Stimulated activated memory B cell treated with anti-CD40 and anti-IgM and Interleukin-4, amounts not matched to agents 10 μg/mL and 1 μg/mL and 100 μg/mL, for 72 hours (primary cell): ENCODE measurements at places on chromosomes 2 and 18.

DNA sequence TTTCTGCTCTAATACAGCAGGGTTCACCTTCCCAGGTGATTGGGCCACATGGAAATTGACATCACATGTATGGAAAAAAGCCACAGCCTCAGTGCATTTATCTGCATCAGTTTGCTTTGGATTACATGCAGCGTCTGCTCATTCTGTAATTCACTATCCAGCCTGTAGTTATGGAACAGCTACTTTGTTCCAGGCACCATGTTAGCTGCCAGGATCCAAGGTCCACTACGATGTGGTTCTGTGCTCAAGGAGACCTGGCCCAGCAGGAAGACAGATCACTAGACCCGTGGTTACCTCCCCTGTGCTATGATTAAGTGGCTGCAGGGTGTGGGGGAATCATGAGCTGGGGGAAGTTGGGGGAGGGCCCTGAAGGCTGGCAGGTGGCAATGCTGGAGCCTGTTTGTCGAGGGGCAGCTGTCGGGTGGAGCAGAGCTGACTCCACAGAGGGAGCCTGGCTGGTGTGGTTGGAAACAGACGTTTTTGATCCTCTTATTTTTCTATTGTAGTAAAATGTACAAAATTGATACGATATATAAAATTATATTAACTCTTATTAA lies 58.6 kb downstream of the TSHZ1 start:
- no peak for ATAC-seq

DNA sequence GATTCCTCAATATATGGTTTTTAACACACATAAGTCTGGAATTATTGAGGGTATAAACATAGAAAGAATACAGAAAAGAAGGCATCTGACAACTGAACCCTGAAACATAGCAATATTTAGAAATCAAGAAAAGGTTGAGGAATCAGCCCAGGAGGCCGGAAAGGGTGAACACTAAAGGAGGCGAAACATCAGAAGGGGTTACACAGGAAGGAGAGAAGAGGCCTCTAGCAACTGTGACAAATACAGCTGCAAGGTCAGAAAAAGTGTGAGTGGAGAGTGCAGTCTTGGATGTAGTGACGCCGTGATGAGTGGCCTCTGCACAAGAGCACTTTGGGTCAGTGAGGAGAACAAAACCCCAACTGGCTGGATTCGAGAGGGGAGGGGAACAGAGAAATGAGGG lies 70.7 kb downstream of the SLC9A2 start:
- no peak for ATAC-seq

DNA sequence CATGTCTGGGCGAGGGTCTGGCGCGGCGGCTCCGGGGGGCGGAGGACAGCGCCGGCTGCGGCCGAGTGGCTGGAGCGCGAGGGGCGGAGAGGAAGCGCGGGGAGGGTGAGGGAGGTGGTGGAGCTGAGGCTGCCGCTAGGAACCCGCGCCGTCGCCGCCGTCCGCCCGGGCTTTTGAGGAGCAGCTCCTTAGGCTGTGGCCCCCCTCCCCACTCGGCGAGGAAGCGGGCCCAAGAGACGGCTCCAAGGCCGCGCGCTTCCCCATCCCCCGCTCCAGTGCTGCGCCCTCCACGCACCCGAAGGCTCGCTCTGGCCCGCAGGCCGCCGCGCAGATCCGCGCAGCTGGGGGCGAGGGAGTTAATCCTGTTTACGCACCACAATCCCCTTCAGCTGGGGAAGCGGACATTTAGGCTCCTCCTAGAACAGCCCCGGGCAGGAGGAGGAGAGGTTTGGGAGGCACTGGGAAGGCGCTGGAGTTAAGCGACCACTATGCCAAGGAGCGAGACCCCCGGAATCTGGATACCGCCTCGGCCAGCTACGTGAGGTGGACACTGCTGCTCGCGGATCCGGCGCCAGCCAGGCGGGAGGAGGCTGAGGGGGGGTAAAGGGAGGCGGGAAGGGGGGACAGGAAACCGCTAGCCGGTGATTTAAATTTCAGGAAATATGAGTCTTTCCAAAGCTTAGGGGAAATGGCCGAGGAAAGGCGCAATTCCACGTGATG lies at the start of gene CNRIP1:
CNRIP1 (minus strand) TSS at position 552 of the 720 bp plus-strand sequence; CDS start at position 3, 549 bp downstream.
- ATAC-seq = peak; percentile 58

GRCh38 chr2:160411167-160411566 lies 82.4 kb downstream of the RBMS1 start:
- ATAC-seq = peak; percentile 64

DNA sequence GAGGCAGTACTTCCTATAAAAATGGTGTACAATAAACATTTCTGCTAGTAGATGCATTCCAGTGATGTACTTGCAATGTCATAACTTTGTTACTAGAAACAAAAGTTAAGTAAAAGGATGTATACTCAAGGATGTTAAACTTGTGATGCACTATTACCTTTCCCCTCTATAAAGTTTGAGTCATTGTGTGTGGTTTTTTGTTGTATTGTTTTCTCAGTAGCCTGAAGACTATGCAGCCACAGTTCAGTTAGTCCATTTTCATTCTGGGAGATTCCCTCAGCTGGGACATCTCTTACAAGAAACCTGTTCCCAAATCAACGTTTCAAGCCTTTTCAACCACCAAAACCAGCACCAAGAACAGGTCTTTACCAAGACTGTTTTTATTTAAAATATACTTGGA lies 5.6 kb downstream of the ATP5MC3 start:
- ATAC-seq = no peak

DNA sequence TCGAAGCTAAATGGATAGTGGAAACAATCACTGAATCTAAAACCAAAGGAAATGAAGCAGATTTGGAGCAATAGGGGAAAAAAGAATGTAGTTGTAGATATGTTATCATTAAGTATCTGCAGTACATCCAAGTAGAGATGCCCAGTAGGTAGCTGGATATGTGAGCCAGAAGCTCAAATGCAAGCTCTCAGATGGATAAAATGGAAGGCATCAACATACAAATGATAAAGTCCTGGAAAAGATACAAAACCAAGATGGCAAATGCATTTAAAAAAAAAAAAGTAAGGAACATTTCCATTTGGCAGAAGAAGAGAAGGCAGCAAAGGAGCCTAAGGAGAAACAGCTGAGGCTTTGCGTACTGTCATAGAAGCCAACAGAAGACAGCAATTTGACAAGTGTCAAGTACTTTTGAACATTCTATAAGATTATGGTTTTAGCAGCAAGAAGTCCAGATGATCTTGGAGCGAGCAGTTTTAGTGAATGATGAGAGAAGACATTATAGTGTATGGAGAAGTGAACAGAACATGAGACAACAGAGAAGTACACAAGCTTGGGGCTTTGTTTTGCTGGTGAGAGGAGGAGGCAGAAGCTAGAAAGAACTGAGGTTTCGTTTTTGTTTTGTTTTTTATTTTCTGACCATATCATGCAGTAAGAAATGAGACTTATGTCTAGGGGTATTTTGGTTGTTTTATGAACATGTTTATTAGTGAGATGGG lies 18.3 kb downstream of the ROCK2 start:
- no peak for ATAC-seq

- ATAC-seq = no peak
Measured at GRCh38 chr18:12287684-12288402, 20.2 kb upstream of the TUBB6 start.

GRCh38 chr18:44181951-44182747 lies 498.5 kb upstream of the SETBP1 start:
- ATAC-seq = no peak

DNA sequence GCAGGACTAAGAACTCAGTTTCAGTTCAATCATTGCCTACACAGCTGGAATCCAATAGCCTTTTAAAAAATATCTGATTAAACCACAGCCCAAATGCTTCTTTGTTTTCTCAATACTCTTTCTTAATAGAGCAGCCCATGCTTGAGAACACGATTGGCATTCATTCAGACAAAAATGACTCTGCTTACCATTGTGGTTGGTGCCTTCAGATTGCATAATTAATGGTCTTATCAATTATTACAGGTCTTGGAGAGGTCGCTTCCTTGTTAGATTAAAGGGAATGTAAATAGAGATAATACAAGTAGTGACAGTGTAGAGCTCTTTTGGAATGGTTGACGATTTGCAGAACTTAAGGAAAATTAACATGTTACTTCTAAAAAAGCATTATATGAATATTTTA lies 107.2 kb downstream of the RNF152 start:
- no peak for ATAC-seq

GRCh38 chr18:56929886-56930285 lies 217.0 kb upstream of the BOD1L2 start:
- no peak for ATAC-seq

GRCh38 chr2:215684448-215685237 lies 248.8 kb upstream of the FN1 start:
- ATAC-seq = no peak

DNA sequence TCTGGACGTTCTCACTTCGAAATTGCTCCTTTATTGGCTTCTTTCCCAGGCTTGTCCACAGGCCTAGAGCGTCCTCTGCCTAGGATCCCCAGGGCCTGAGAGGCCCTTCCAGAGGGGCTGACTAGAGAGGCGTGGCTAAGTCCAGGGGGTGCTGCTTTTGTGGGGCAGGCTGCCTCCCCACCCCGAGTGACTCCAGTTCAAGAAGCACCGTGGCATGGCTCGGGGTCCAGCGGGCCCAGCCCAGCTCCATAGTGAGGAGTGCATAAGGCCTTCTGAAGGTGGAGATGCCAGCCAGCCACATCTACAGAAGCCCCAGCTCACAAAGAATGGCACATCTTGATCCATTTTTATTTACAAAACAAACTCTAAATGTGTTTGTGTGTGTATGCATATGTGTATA lies 44.8 kb upstream of the POMC start:
- ATAC-seq = no peak

DNA sequence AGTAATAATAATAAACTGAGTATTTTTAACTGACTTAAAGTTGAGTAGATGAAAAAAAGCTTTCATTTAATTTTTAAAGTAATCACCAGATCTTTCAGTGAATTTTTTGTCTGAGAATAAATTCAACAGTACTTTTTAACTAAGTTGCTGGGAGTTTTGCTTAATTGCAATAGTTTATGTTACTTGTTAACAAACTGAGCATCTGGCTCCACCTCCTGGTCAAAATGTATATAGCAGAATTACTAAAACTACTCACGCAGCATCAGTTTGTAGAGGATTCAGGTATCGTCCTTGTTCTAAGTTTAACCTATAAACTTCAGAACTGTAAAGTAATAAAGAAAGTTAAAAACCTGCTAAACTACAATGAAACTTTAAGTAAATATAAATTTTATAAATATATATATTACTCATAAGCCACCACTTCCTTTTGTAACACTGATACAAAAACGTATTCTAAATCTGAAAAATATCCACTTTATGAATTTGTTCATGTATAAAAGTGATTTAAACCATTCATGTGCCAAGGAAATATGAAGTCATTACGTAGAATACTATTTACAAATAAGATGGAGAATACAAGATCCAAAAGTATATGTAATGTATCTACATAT lies 21.3 kb downstream of the NOL10 start:
- no peak for ATAC-seq

DNA sequence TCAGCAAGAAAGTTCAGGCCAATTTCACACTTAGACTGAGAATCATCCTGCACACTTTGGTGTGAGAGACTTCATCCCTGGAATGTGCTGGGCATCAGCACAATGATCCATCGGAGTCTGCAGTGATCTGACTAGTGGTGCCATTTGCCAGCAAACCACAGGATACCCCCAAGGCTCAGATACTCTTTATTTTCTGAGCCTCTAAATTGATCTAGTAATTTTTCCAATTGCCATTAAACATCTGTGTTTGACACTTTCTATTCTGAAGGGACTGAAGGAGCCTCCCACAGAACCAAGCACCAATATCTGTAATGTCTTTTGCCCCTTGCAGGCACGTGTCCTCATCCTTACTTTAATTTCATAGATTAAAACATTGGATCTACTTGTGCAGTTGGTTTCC lies 485.3 kb upstream of the SMIM21 start:
- no peak for ATAC-seq

DNA sequence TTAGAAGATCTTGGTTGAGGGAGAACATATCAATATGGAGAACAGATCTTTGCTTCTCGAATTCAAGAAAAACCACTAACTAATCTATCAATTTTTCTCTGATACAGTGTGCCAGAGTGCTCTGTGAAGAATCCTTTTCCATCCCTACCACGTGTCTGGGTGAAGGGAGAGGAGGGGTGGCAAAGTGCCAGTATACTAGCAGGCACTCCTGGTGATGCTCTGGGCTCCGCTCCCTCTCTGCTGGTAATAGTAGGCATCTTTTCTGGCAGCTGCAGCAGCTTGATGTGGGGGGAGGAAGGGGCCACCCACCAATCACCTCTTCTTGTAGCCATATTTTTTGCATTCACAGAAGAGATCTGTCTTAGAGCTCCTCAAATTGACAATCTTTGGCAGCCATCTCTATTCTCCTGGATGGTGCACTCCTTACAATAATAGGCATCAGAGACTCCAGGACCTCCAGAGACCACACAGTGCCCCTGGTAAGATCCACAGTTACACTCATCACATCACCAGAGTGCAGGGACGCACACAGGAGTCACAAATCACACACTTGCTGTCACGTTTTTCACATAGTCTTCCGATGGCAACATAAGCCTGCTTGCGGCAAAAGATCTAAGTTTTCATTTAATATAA lies 15.7 kb downstream of the STK39 start:
- ATAC-seq = no peak

DNA sequence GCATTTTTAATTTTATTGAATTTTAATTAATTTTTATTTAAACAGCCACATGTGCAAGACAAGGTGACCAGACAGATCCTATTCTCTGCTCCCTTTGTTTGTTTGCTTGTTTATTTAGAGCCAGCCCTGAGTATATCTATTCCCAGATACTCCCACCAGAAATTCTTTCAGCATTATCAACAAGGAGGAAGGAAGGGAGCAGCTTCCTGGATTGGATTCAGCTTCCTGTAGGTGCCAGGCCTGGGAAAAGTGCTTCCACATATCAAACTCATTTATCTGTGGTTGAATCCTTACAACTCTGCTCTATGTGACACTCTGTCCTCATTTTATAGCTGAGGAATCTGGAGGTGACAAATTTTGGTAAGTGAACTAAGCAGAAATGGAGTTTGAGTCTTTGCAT lies 60.5 kb upstream of the KLF7 start:
- no peak for ATAC-seq

DNA sequence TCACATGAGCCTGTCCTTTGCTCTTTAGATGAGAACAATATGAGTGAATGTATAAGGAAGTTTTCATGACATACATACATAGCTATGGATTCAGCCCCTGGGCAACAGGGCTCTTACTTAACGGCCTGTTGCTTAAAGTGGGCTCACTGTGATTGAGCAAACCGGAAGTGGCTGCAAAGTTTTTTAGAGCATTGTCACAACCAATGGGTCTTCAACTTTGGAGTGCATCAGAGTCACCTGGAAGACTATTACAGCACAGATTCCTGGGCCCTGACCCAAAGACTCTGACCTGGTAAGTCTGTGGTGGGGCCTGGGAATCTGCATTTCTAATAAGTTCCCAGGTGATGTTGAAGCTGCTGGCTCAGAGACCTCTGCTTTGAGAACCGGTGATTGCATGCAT lies 106.3 kb upstream of the SEC11C start:
- no peak for ATAC-seq

GRCh38 chr2:226524381-226524843 lies 275.2 kb downstream of the IRS1 start:
- no peak for ATAC-seq

- no peak for ATAC-seq
Measured at GRCh38 chr2:235106874-235107639, 155.2 kb downstream of the SH3BP4 start.
